ENCODE measurements at places on chromosomes 1 and 21. TPM values are rescaled to one million over a fixed set of nuclear protein-coding genes. Genes with fewer than 3 reads are reported as not detected.

The CLDN8 gene
- not detected for total RNA-seq

The PTPN7 gene
- total RNA-seq: 3.2 TPM

The ACTN2 gene
- 0.32 TPM for total RNA-seq

The CD2 gene
- total RNA-seq: not detected

The SAMSN1 gene
- 9.4 TPM for total RNA-seq

The AIRE gene
- under 0.01 TPM for total RNA-seq

The TSACC gene
- total RNA-seq: not detected

The UTS2 gene
- under 0.01 TPM for total RNA-seq

The EIF3I gene
- total RNA-seq: 395 TPM

The KRTAP23-1 gene
- not detected for total RNA-seq

The AMY1C gene
- not detected for total RNA-seq

The UBASH3A gene
- not detected for total RNA-seq

The RHBDL2 gene
- total RNA-seq: not detected

The HPCA gene
- total RNA-seq: not detected

The MEX3A gene
- 5.8 TPM for total RNA-seq

The ZFP69B gene
- total RNA-seq: 3.2 TPM

The CCDC185 gene
- not detected for total RNA-seq

The COG2 gene
- 23.4 TPM for total RNA-seq

The IVL gene
- not detected for total RNA-seq

The C8A gene
- total RNA-seq: not detected

The TMEM125 gene
- not detected for total RNA-seq

The TNNT2 gene
- total RNA-seq: not detected

The FCRL2 gene
- not detected for total RNA-seq

The TTC39A gene
- 0.32 TPM for total RNA-seq

The CYYR1 gene
- total RNA-seq: 5.5 TPM

The ZCCHC17 gene
- total RNA-seq: 56.7 TPM

The ACKR1 gene
- total RNA-seq: 0.32 TPM

The TRIM67 gene
- not detected for total RNA-seq

The NKAIN1 gene
- total RNA-seq: not detected

The OR2T29 gene
- not detected for total RNA-seq

The SPATA6 gene
- 3.0 TPM for total RNA-seq

The PPM1J gene
- total RNA-seq: 1.3 TPM

The REN gene
- not detected for total RNA-seq

The PROX1 gene
- 0.32 TPM for total RNA-seq

The RGL1 gene
- total RNA-seq: 38.3 TPM

The SLC16A1 gene
- total RNA-seq: 155 TPM

The OLFM3 gene
- under 0.01 TPM for total RNA-seq

The CHAF1B gene
- 3.6 TPM for total RNA-seq

The FAM43B gene
- total RNA-seq: not detected

The IQGAP3 gene
- total RNA-seq: 17.2 TPM

The TAS1R1 gene
- not detected for total RNA-seq

The MMP23B gene
- total RNA-seq: 0.61 TPM

The LGR6 gene
- not detected for total RNA-seq

The FCRLA gene
- not detected for total RNA-seq

The PADI1 gene
- not detected for total RNA-seq

The BNIPL gene
- total RNA-seq: 0.32 TPM

The CR1L gene
- total RNA-seq: not detected

The CHIT1 gene
- not detected for total RNA-seq

The PRDX6 gene
- total RNA-seq: 194 TPM

The CD84 gene
- total RNA-seq: not detected

The TTC24 gene
- not detected for total RNA-seq

Measured in epithelial cell of umbilical artery (primary cell).